ENCODE measurements at places on chromosomes 6 and 20.

DNA sequence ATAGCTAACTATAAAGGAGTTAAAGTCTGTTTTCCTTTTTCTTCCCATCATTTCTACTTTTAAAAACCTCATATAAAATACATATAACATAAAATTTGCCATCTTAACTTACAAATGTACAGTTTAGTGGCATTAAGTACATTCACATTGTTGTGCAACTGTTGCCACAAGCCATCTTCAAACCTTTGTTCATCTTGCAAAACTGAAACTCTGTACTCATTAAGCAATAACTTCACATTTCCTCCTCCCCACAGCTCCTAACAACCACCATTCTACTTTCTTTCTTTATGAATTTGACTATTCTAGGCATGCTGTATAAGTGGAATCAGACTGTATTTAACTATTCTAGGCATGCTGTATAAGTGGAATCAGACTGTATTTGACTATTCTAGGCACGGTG, 4.5 kb downstream of the CCDC170 start:
- DNase-seq = no peak

GRCh38 chr20:44075191-44075949, 111.6 kb downstream of the JPH2 start:
- DNase-seq = no peak

DNA sequence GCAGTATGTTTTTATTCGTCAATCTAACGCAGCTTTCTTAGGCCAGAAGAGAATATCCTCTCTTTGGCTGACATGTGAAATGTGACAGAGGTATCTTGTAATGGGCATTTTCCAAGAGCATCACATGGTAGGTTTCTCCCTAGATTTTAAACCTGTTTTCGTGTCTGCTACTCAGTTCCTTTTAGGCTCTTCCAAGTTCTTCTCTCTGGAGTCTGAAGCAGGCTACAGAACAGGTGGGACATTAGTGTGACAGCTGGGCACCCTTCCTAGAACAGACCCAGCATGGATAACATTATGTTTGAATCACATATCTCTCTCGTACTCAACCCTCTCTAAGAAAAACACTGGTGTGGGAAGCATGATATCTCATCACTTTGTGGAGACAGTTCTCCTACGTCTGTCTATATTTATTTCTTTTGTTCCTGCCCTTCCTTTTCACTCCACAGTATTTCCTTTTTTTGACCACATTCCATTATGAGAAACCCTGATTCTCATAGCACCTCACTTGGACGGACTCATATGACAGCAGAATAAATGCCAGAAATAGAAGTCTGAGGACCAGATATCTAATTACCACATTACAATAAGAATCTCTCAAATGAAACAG, 263.4 kb downstream of the NKAIN2 start:
- no peak for DNase-seq

DNA sequence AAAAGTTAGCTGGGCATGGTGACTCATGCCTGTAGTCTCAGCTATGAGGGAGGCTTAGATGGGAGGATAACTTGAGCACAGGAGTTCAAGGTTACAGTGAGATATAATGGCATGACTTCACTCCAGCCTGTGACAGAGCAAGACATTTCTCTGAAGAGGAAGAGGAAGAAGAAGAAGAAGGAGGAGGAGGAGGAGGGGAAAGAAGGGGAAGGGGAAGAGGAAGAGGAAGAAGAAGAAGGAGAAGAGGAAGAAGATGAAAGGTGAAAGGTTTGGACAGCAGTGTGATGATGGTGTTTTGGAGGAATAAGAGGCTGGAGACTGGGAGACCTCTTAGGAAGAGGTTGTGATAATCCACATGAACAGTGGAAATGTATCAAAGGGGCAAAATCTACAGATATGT, 410.7 kb upstream of the JAG1 start:
- DNase-seq = no peak

DNA sequence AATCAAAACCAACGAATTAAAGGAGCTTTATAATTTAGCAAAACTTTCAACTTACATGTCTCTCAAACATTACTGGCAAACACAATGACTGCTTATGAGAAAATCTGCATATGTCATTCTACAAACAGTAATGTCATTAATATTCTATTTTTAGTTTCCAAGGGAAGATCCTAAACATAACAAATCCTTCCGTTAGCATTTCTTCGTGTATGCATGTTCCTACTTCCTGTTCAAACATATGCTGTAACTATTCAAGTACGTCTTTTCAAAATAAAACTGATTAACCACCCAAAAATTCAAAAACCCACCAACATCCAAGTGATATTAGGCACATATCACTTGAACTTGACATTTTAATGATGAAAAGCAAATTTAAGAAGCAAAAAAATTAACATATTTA, 131.3 kb downstream of the HACE1 start:
- no peak for DNase-seq
